ENCODE measurements at places on chromosomes 2 and 18.
A peak's percentile ranks its signal among the peaks of the same experiment; 100 is the strongest.

GRCh38 chr2:14354231-14354630 is 278.3 kb upstream of the LRATD1 start:
- no peak for DNase-seq

- no peak for DNase-seq
Measured at GRCh38 chr2:58788402-58788801, 547.3 kb upstream of the FANCL start.

DNA sequence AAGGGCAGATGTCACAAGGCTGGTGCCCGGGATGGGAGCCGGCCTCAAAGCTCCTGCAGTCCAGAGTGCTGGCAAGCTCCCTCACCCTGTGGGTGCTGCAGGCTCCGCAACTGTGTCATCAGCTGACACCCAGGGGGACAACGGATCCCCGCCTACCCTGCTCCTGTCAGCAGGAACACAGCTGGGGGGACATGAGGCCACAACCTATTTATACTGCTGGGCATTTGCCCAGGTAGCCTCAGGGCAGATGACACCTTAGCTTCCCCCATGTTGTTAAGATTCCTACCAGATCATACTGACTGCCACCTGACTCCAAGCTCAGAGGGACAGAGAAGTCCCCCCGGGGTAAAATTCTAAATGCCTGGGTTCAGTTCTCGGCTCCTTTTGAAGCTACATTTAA is 1.2 kb downstream of the ANKRD23 start:
- DNase-seq, result no peak

- no peak for DNase-seq
Measured at GRCh38 chr2:11680901-11681721, 11.1 kb upstream of the NTSR2 start.

DNA sequence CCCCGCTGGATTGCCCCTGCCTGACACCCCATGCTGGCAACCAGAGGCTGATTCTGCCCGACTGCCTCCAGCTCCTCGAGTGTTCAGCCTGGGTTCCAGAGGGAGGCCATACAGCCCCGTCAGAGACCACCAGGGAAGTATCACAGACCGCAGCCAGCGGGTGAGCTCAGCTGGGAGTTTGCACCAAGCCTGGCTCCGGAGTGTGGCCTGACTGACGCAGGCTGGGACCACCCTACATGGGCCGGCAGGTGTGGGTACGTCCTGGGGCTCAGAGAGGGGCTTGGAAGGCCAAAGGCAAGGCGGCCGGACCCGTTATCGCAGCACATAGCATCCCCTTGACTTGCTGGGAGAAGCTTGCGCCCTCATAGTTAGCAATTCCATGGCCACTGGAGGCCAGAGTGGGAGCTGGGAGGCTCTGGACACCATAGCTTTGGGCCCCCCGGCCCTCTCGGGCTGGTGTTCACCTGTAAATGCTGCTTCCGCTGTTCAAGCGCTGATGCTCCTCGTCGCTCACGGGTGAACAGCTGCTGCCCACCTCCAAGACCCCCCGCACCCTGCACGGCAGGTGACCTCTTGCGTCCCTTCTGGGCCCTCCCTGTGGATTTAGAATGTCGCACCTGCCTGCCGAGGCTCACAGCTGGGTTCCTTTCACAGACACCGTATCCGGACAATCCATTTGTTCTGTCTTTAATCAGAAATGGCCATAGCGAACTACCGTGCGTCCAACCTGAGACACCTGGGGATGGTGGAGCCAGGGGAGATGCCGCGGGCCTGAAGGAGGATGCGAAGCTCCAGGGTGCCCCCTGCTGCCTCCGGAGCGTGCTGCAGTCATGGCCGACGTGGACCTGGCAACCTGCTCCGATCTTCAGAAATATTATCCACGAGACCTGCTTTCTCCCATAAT is 31.2 kb upstream of the SLC66A3 start:
- DNase-seq, result peak; percentile 37

DNA sequence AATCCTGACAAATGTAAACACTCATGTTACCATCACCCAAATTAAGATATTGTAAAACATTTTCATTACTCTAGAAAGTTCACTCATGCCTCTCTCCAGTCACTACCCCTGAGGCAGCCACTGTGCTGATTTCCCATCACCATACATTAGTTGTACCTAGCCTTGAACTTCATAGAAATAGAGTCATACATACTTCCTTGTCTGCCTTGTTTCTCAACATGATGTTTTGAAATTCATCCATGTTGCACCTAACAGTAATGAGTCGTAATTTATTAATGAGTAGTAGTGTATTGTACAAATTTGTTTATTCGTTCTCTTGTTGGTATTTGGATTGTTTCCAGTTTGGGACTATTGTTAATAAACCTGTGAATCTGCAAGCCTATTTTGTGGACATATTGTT is 49.0 kb upstream of the TWSG1 start:
- no peak for DNase-seq

GRCh38 chr2:239943991-239944631 is 81.0 kb downstream of the NDUFA10 start:
- no peak for DNase-seq

DNA sequence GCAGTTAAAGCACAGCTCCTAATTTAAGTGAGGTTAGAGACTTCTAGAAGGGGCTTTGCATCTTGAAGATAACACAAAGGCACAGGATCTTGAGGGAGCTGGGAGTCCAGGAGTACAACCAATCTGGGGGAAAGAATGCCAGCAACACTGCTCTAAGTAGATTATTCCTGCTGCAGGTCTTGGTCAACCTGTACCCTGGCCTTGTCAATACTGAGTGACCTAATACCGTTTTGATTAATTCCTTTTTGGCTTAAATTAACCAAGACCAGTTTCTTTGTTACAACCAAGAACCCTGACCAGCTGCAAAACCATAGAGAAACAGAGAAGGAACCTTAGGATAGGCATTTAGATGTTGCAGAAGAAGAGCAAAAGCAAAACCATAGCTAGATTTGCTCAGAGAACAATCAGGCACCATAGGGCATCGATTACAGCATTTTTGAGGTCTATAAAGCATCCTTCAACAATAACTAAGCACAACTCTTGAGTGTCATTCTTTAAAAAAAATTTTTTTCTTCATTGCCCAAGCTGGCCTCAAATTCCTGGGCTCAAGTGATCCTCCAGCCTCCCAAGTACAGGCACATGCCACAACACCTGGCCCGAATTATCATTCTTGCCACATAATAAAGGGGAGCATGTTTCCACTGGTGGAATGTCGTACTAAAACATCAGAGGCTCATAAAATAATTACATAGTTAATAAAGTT is 6.3 kb downstream of the STARD7 start:
- DNase-seq, result no peak

DNA sequence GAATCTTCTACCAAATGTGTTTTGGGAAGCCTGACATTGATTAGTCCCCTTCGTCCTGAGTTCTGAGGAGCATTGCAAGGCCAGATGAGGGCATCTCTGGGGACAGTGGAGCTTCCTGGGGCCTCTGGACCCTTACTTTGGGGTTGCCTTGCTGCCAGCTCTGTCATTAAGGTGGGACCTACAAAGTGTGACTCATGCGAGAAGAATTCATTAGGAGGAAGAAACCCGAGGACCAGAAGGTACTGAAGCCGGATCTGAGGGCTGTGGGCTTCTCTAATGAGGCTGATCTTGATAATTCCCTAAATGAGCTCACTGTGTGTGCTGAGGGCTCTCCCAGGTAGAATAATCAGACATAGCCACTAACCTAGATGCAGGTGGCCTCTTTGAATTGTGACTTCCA is 695 bp upstream of the SCYGR2 start:
- DNase-seq, result no peak

DNA sequence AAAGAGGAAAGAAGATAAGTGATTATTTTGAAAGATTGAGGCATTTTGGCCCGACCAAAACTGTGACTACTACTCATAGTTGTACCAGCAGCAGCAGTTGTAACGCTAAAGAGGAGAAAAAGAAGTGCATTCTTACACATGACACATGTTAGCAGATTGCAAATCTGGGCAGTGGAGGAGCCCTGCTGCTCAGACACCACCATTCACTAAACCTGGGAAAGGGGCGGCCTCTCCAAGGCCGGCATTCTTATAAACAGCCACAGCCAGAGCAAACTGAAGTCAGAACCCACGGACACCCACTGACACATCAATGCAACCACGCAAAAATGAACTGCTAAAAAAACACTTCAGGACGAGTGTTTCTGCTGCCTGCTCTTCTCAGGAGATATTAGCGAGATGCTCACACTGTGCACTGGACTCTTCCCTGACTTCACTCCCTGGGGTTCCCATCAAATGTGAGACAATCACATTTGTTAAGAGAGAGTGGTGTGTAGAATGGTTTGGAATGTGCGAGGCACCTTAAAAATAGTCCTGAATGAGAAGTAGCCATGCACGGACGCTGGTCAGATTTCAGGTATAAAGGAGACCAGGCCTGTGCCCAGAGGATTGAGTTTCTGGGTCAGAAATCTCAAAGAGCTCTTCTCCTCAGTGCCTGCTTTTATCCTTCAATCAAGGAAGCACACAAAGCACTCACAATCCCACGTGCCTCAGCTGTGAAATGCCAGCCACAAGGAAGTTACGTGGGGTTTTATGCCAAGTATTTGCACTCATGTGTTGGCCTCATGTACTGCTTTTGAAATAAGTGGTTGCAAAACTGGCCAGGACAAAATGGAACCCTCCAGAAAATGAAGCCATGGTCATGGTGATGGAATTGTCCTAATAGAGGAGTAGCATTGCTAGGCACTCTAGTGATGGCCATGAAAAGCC is 83.4 kb downstream of the MTCL1 start:
- no peak for DNase-seq

GRCh38 chr2:127080938-127081755 is 25.8 kb downstream of the BIN1 start:
- DNase-seq, result peak; percentile 34

GRCh38 chr2:29281086-29281915 is 166.1 kb downstream of the CLIP4 start:
- DNase-seq, result no peak

DNA sequence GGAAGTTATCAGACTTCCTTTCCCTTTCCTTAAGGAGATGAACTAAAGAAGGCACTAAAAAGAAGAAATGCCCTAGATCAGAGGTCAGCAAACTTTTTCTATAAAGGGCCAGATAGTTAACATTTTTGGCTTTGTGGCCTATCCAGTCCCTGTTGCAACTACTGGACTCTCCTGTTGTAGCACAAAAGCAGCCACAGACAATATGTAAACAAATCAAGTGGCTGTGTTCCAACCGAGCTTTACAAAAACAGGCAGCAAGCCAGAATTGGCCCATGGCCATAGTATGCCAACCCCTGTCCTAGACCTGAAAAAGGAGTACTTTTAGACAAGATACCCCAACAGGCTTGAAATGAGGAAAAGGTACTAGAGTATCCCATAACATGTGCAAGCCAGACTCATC is 10.9 kb downstream of the NHEJ1 start:
- DNase-seq, result no peak

DNA sequence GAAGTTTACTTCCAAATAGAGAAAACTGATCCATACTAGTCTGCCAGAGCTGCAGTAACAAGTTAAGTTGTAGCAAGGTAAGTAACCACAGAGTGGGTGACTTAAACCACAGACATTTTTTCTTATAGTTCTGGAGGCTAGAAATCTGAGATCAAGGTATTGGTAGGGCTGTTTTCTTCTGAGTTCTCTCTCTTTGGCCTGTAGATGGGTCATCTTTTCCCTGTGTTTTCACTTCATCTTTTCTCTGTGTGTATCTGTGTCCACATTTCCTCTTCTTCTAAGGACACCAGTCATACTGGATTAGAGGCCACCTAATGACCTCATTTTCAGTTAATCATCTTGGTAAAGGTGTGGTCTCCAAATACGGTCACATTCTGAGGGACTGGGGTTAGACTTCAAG is 142.9 kb upstream of the MEX3C start:
- DNase-seq, result no peak

- no peak for DNase-seq
Measured at GRCh38 chr2:77521931-77522470, at the start of gene LRRTM4. Gene LRRTM4 (minus strand): TSS chr2:77522376.

- no peak for DNase-seq
Measured at GRCh38 chr2:147614471-147614870, 230.4 kb upstream of the ACVR2A start.

GRCh38 chr2:66688951-66689350 is 254.0 kb downstream of the MEIS1 start:
- DNase-seq, result no peak

DNA sequence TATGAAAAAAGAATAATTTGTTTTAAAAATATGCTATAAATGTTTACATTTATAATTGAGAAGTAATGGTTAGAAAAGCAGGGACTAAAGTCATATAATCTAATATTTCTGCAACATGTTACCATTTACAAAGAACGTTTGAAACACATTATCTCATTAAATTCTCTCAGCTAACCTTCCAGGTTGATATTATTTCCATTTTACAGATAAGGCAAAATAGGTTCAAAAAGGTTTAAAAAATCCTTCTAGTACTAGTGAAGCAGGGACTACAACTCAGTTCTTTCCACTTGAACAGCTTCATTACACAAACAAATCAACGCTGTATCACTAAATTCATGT is 875 bp downstream of the FASTKD1 start:
- no peak for DNase-seq

- no peak for DNase-seq
Measured at GRCh38 chr18:36772241-36772723, 56.5 kb downstream of the TPGS2 start.

DNA sequence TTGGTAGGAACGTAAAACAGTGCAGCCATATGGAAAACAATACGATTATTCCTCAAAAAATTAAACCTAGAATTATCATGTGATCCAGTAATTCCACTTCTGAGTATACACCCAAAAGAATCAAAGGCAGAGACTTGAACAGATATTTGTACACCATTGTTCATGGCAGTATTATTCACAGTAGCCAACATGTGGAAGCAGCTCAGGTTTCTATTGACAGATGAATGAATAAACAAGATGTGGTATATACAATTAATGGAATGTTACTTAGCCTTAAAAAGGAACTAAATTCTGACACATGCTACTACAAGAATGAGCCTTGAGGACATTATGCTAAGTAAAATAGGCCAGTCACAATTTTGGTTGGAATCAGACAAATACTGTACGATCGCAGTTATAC is 14.2 kb upstream of the RTTN start:
- DNase-seq, result no peak

GRCh38 chr2:192932376-192932775 is 737.6 kb upstream of the TMEFF2 start:
- no peak for DNase-seq

DNA sequence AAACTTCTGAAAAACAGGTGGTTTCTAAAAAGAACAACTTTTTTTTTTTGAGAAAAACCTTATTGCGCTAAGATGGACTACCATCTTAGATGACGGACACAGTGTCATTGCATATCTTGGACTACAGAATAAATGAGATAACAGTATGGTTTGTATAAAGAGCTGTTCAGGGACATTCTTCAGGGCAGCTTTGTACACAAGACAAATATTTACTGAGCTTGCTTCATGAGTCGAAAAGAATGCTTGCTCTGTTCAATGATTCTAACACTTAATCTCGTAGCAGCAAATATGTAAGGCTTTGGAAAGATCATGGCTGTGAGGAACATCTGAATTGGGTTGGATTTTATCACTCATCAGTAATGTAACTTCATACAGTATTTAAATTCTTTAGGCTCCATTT is 282.5 kb upstream of the CWC22 start:
- no peak for DNase-seq

- no peak for DNase-seq
Measured at GRCh38 chr2:71720596-71721361, 267.4 kb downstream of the DYSF start.

- DNase-seq, result no peak
Measured at GRCh38 chr2:50448556-50448955, 583.4 kb downstream of the NRXN1 start.
